A549 treated with Hydrocortisone at 1 μM for 4 hours (cell line): ENCODE measurements at places on chromosomes 16 and 17. TPM values are rescaled to one million over a fixed set of nuclear protein-coding genes. Genes with fewer than 3 reads are reported as not detected.

RPRML gene
- total RNA-seq = 0.40 to 0.81 TPM (median 0.68 TPM) in 5 replicates

HAGHL gene
- total RNA-seq = 16.0 to 19.2 TPM (median 18.8 TPM) in 5 replicates

PRR35 gene
- 0.14 to 0.22 TPM (median 0.16 TPM) in 5 replicates for total RNA-seq

CARD14 gene
- 0.25 to 0.62 TPM (median 0.28 TPM) in 5 replicates for total RNA-seq

STX1B gene
- total RNA-seq = 1.4 to 2.1 TPM (median 1.6 TPM) in 5 replicates

SYT17 gene
- total RNA-seq = 9.9 to 13.8 TPM (median 12.6 TPM) in 5 replicates

KIF18B gene
- total RNA-seq = 32.9 to 38.1 TPM (median 37.3 TPM) in 5 replicates

TERF2IP gene
- total RNA-seq = 42.2 to 45.1 TPM (median 43.8 TPM) in 5 replicates

CTF1 gene
- total RNA-seq = 0.16 to 0.32 TPM (median 0.18 TPM) in 5 replicates

FBXL16 gene
- total RNA-seq = 11.9 to 16.3 TPM (median 12.7 TPM) in 5 replicates

RNF157 gene
- total RNA-seq = 8.2 to 11.2 TPM (median 10.6 TPM) in 5 replicates

TCAP gene
- 0.70 to 1.2 TPM (median 0.93 TPM) in 5 replicates for total RNA-seq

SPATA22 gene
- total RNA-seq = not detected in 5 replicates

PDIA2 gene
- 0.48 to 0.86 TPM (median 0.68 TPM) in 5 replicates for total RNA-seq

ST6GALNAC1 gene
- 0.05 to 0.25 TPM (median 0.13 TPM) in 5 replicates for total RNA-seq

CDYL2 gene
- 0.32 to 0.66 TPM (median 0.61 TPM) in 5 replicates for total RNA-seq

MYL11 gene
- total RNA-seq = 0.39 to 0.67 TPM in 2 of 5 replicates, not detected in the others

MED9 gene
- 18.7 to 19.5 TPM (median 19.0 TPM) in 5 replicates for total RNA-seq

SSTR5 gene
- total RNA-seq = 0.38 to 0.74 TPM (median 0.59 TPM) in 5 replicates

FOXJ1 gene
- total RNA-seq = 0.76 to 1.0 TPM (median 0.84 TPM) in 5 replicates

SLC13A2 gene
- total RNA-seq = 0.08 to 0.18 TPM (median 0.12 TPM) in 5 replicates

DYNLRB2 gene
- total RNA-seq = not detected in 5 replicates

NPEPPS gene
- 52.7 to 85.9 TPM (median 59.7 TPM) in 5 replicates for total RNA-seq

GJC1 gene
- 23.1 to 34.0 TPM (median 28.6 TPM) in 5 replicates for total RNA-seq

SECTM1 gene
- total RNA-seq = 1.4 to 3.6 TPM (median 2.1 TPM) in 5 replicates

HSPB9 gene
- total RNA-seq = not detected in 5 replicates

ALDH3A1 gene
- 766 to 1,130 TPM (median 782 TPM) in 5 replicates for total RNA-seq

KRTAP17-1 gene
- total RNA-seq = not detected in 5 replicates

MINK1 gene
- total RNA-seq = 47.9 to 64.6 TPM (median 57.9 TPM) in 5 replicates

SEPTIN12 gene
- total RNA-seq = not detected in 5 replicates

LDHD gene
- 0.59 to 0.87 TPM (median 0.84 TPM) in 5 replicates for total RNA-seq

TMEM238L gene
- not detected in 5 replicates for total RNA-seq

GDPD3 gene
- 1.2 to 1.5 TPM (median 1.3 TPM) in 5 replicates for total RNA-seq

P2RX1 gene
- 0.02 TPM in 1 of 5 replicates, not detected in the others for total RNA-seq

FZD2 gene
- 26.3 to 36.5 TPM (median 32.4 TPM) in 5 replicates for total RNA-seq

ATP1B2 gene
- 0.15 to 0.37 TPM (median 0.27 TPM) in 5 replicates for total RNA-seq

GPR179 gene
- 0.02 to 0.05 TPM (median 0.03 TPM) in 5 replicates for total RNA-seq

ZG16B gene
- 0.49 to 0.73 TPM (median 0.59 TPM) in 5 replicates for total RNA-seq

MRTFB gene
- 8.1 to 17.2 TPM (median 13.6 TPM) in 5 replicates for total RNA-seq

MYO15B gene
- 34.1 to 57.1 TPM (median 45.1 TPM) in 5 replicates for total RNA-seq

GINS2 gene
- total RNA-seq = 28.6 to 33.5 TPM (median 30.3 TPM) in 5 replicates

TMC6 gene
- total RNA-seq = 8.3 to 12.5 TPM (median 10.2 TPM) in 5 replicates

MT4 gene
- not detected in 5 replicates for total RNA-seq

CDRT4 gene
- 0.51 to 1.7 TPM (median 1.2 TPM) in 4 of 5 replicates, not detected in the other for total RNA-seq
